ENCODE measurements at places on chromosomes 13 and 19.

GRCh38 chr13:113950451-113951245, 23.2 kb downstream of the C13orf46 start:
- DNase-seq: no peak

DNA sequence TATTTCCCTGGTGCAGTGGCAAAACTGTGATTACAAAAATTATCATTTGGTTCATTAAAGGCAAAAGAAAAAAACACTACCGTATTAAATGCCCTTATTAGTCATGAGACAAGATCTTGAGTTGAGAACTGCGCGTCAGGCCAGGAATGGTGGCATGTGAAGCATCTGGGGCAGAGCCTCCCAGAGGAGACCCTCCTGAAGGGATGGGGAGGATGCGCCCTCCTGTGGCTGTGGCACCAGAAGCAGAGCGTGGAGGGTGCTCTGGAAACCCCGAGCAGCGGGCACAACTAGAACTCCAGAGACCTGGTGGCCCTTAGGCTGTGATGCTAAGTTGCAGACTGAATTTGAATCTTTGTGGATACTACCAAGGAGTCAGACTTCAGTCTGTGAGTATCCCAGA, 11.5 kb downstream of the CUL4A start:
- no peak for DNase-seq

DNA sequence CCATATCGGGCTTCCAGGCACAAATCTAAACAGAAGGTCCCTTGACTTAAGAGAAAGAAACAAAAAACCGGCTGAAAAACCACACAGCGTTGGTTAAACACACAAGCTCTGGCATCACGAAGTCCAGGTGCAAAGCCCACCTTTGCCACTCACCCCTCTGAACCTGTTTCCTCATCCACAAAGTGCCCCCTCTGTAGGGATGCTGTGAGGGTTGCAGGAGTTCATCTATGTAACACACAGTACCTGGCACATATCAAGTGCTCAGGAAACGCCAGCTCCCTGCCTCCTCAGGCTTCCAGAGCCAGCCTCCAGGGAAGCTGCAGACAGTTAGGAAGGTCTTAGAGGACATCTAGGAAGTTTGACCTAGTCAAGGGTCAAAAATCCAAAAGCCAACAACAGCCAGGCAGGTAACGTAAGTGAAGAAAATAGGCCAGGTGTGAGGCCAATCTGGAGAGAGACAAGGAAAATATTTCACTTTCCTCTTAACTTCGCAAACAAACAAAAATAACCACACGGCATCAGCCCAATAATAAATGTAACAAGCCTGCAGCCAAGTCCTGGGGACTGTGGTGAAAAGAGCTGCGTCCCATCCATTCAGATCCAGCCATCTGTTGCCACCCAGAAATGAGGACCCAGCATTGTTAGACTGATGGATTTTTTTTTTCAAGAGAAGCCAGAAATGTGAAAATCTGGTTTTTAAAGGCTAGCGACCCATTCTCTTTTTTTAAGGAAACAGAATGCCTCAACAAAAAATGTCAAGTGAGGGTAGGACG, 10.0 kb downstream of the KDELR1 start:
- DNase-seq: no peak

GRCh38 chr19:7606289-7606688, 10.6 kb downstream of the CAMSAP3 start:
- DNase-seq: no peak

- no peak for DNase-seq
Measured at GRCh38 chr19:29651622-29652394, 13.5 kb upstream of the PLEKHF1 start.

All from stimulated activated CD4-positive, alpha-beta T cell treated with anti-CD3 and anti-CD28 coated beads, TNF-alpha, amount 100 ng/mL, for 4 hours (primary cell).